RCC 7860 (cell line): ENCODE measurements at places on chromosomes 3 and 15.

- no peak for DNase-seq
These were observed 173.0 kb downstream of the LPP start for GRCh38 chr3:188326968-188327367.

GRCh38 chr3:157147099-157147803 is 12.7 kb downstream of the CCNL1 start:
- no peak for DNase-seq

DNA sequence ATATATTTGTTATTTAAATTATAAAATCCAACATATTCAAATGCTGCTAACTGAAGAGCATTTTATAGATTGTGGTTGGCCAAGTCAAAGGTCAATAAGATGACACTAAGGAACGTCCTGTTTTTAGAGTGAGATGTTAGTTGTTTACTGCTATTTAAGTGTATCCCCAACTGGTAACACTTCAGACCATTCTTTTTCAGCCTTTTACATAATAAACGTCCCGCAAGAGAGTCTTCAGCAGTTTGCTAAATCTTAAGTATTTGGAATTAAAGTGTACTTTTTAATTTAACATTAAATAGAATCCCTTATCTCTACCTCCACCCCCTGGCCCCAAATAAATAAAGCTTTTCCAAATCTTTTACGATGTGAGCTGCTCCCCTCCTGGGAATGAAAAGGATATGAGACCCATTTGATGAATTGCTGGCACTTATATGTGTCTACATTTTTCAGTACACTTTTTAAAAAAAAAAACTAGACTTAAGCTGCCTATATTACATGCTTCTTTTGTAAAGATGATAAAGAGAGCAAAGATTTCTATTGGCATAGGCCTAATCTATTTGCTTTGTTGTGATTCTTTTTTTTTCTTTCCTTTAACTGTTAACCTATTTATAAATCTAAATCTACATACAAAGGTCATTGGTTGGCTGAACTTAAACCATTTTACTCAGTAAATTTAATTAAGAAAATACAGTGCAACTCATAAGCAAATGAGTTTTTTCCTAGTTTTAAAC is 101.8 kb upstream of the SKOR1 start:
- DNase-seq, result no peak

DNA sequence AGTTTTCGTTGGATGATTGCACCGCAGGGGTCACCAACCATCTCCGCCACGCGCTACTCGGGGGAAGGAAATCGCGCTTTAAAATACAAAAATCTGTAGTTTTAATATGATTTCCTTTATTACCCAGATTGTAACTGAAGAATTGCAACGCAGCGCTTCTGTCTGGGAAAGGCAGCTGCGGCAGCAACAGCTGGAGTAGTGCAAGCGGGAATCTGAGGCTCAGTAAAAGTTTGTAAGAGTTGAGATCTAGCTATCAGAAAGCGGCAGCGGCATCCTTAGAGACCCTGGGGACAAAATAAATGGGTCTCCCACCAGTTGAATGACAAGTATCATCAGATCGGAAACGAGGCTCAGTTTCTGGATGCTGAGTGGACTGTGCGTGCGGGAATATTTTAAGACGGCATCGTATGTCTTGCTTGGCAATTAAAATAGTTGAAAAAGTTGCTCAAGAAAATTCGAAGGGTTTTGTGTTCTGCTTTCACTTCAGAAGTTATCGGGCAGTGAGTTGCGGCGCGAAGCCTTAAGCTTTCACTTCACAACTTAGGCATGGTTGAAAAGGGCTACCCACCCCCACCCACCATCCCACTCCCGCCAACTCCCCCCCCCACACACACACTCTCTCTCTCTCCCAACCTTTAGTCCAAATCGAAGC is 2.7 kb downstream of the MECOM start:
- DNase-seq, result no peak

DNA sequence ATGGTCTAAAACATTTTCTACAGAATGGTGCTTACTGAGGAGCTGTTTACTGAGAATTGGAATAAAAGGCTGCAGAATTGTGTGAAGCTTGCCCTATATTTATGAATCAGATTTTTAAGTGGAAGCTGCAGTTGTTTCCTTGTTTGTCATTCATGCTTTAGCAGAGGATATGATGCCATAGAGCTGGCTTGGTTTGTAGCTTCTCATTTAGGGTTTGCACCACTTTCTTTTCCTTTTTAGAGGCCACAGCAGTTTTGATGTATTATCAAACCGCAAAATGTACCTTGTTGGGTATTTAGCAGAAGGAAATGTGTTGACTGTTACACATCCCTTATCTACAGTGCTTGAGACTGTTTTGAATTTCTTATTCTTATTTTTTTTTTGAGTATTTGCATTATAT is 66.2 kb downstream of the RASA2 start:
- DNase-seq, result no peak

- no peak for DNase-seq
These were observed 15.1 kb upstream of the CCDC80 start for GRCh38 chr3:112656043-112656442.

DNA sequence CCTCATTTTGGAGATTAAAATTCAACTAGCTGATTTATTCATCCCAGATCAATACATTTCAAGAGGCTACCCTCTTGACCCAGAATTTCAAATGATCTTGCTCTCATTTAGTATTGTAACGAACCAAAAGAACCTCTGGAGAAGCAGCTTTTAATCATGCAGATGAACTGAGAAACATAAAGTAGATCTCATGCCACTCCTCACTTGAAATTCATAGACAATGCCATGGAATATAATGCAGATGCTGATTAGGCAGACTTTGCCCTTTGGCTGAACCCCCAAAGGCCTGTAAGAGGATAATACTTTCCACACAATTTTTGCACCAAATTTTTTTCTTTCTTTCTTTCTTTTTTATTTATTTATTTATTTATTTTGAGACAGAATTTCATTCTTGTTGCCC is 358.3 kb downstream of the NEK10 start:
- no peak for DNase-seq

GRCh38 chr3:260898-261297 is 64.3 kb downstream of the CHL1 start:
- no peak for DNase-seq

GRCh38 chr15:31261266-31262142 is 65.1 kb upstream of the KLF13 start:
- DNase-seq, result no peak

- no peak for DNase-seq
These were observed 3.2 kb downstream of the DTWD1 start for GRCh38 chr15:49624056-49624455.

GRCh38 chr3:37864904-37865303 is 3.2 kb downstream of the CTDSPL start:
- no peak for DNase-seq

- no peak for DNase-seq
These were observed 210.6 kb upstream of the ATP10A start for GRCh38 chr15:26073430-26074333.

GRCh38 chr15:39406485-39406884 is 174.4 kb upstream of the THBS1 start:
- DNase-seq, result no peak

GRCh38 chr3:112569265-112569664 is 7.4 kb downstream of the SLC35A5 start:
- DNase-seq, result no peak
